ENCODE measurements at places on chromosomes 4 and X.

DNA sequence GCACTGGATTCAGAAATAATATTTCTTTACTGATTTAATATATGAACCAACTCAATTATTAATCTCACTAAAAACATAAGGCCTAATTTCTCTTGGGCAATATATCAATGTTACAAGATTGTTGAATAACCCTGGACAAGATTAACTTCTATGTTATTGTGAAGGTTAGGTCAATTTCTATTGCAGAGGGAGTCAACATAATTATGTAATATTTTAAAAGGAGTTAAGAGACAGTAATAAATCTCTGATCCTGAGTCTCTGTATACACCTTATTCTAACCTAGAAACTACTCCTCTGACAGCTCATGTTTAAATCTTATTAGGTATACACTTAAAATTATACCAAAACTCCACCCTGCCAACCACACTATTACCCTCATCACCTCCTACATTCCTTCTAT, 15.1 kb upstream of the GPRIN3 start:
- no peak for DNase-seq

DNA sequence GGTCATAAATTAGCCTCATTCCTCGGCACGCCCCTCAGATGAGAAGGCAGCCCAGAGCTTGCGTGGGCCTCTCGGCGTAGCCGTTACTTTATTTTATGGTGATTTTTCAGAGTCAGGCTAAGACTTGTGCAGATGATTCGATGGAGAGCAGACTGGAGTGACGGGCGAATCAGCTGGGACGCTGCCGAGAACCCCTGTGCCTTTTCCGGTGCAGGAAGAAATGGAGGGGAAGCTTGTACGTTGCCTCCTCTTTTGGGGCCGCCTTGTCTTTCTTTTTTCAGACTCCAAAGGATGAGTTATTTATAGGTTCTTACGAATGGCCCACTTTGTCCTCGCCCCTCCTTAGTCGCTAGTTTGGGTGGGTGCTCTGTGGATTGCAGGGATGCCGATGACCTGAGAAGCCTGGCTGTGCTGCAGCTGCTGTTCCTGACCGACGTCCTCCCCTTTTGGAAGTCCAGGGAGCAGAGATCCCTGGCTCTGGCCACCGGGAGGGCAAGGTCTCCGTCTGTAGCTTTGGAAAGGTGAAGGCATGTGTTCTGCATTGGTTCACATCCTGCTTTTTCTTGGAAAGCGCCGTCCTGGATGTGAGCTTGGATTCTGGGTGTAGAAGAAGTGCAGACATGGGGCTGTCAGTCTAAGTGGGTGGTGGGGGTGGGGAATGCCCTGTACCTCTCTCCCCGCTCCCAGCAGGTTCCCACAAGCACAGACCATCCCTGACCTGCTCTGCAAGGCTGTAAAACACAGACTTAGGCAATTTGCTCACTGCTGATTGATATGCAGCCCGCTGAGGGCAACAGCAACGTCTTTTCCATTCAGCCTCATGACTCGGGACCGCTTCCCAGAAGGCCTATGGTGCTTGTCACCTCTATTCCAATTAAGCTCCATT, 9.3 kb downstream of the SORCS2 start:
- peak; percentile 35 for DNase-seq

GRCh38 chr4:90121676-90122354, 5.4 kb upstream of the CCSER1 start:
- DNase-seq: no peak

- DNase-seq: no peak
Observed at GRCh38 chr4:133550436-133550835, 401.3 kb downstream of the PCDH10 start.

DNA sequence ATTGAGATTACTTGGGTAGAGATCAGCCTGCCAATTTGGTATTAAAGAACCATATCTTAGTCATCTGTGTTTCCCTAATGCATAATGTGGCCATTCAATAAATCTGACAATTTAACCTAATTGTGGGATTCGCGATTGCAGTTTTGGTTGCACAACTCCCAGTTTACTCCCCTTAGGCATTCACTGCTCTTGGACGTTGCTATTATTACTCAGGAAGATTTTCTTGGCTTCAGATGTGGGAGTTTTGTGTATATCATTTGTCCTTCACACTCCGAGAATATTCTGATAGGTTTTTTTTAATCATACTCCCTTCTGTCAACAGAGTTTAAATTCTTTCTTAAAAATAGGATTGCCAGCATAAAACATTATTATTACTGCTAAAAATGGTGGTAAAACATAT, 22.0 kb upstream of the TRPC3 start:
- no peak for DNase-seq

DNA sequence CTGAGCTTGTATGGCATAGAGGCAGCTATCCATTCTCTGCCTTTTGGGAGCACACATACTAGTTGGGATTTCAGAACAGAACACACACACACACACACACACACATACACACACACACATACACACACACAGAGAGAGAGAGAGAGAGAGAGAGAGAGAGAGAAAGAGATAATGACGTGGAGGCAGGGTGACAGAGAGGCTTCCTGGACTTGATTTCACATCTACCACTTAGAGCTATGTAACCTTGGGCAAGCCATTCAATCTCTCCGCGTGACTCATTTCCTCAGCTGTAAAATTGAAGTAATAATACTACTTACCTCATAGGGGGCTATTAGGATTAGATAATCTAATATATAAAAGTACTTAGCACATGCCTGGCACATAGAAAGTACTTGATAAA, 12.3 kb upstream of the GRIA3 start:
- DNase-seq: no peak

DNA sequence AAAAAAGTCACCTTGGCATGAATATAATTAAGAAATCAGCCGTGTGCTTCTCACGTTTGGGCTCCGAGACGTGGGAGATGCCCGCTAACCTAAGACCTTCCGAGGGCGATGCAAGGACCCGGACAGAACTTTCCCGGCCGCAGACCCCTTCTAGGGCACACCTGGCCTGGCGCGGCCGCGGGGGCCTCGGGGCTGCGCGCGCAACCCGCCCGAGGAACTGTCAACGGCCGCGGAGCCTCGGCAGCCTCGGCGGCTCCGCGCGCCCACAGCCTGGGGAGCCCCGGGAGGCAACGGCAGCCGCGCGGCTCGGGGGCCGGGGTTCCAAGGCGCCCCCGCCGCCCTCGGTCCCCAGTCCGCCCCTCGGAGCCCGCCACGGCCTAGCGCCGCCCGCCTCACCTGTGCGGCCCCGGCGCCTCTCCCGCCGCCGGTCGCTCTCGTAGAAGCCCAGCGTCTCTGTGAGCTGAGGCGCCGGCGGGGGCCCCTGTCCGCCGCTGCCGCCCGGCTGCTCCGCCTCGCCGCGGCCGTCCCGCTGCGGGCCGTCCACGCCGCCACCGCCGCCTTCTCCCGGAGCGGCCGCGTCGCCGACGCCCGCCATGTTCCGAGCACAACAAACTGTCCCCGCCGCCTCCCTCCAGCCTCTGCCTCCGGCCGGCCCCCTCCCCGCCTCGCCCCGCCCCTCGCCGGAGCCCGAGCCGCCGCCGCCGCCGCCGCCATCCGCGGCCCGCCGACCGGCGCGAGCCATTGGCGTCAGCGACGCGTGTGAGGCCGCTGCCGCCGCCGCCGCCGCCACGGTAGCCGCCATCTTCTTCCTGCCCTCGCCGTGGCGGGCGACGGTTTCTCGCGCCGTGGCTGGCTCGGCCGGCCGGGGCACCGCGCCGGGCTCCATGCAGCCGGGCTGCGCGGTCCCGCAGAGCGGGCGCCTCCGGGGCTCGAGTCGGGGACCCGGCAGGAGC, at the start of gene TAPT1:
Gene TAPT1, minus strand, starts transcription at position 609 of the 953 bp plus-strand sequence. Its CDS starts 14 bp downstream, at position 595.
- DNase-seq: peak; percentile 90

- DNase-seq: no peak
Observed at GRCh38 chrX:14064626-14065432, 35.1 kb upstream of the GEMIN8 start.

DNA sequence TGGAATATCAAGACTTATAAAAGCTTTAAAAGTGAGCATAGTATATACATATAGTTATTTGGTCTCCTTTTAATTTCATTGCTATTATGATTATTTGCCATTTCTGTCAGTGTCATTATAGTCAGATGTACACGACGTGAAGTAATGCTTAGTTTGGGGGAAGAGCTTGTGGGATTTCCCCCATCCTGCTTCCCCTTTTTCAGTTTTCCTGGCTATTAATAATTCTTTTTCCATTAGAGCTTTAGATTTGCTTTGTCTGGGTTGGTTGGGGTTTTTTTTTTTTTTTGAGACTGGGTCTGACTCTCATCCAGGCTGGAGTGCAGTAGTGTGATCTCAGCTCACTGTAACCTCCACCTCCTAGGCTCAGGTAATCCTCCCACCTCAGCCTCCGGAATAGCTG, 5.4 kb downstream of the ABCE1 start:
- no peak for DNase-seq

DNA sequence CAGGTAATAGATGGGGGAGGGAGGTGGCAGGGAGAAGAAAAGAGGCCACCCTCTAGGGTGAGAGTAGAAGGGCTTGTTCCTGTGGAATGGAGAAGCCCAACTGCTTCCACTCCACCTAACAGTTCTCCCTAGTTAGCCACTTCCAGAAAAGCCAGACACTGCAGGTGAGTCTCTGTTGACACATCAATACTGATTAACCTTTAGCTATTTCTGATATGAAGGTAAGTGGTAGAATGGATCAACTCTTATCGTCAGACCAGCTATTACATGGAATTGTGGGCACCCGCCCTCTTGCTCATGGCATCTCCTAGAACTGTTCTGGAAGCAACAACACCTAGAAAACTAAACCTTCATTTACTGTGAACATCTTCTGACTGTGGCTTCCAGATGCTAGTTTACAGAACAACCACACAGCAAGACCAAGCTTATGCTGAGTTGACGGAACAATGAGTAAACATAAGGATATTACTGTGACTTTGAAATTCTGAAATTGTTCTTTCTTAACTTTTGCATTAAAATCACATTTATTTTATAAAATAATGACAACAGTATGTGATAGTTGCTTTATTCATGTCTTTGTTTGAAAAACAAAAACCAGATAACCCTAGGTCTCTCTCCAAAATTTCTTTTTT, 44.7 kb downstream of the ANXA3 start:
- DNase-seq: no peak

DNA sequence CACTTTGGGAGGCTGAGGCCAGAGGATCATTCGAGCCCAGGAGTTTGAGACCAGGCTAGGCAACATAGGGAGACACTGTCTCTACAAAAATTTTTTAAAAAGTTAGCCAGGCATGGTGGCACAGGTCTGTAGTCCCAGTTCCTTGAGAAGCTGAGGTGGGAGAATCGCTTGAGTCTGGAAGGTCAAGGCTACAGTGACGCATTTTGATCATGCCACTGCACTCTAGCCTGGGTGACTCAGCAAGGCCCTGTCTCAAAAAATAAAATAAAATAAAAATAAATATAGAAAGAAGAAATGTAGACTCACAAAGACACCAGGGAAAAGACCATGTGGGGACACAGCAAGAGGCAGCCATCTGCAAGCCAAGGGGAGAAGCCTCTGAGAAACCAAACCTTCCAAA, 42.3 kb upstream of the SLC7A3 start:
- no peak for DNase-seq

- no peak for DNase-seq
Observed at GRCh38 chr4:144289667-144290428, 149.3 kb upstream of the GYPA start.

- no peak for DNase-seq
Observed at GRCh38 chr4:66688674-66689073, 856.6 kb downstream of the CENPC start.

DNA sequence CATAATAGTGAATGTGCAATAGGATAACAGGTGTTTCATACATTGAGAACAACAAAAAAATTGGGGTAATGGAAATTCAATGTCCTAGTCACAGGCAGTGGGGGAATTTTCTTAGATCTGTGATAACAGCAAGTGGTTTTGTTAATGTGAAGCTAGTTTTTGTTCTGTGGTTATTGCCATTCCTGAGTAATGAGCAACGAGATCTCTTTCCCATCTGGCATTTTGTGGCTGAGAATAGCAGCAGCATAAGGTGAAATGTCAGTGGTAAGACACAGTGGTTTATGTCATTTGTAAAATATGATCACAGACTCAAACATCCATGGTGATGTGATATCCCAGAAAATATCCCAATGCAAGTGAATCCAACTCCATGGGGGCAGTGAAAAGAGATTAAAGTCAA, 497.5 kb downstream of the KCNIP4 start:
- no peak for DNase-seq

GRCh38 chr4:158965226-158965625, 137.7 kb upstream of the RAPGEF2 start:
- no peak for DNase-seq

GRCh38 chrX:40083120-40083978, 14.4 kb downstream of the BCOR start:
- DNase-seq: peak; percentile 52
